M059J (cell line): ENCODE measurements at places on chromosomes 1 and 21. TPM values are rescaled to one million over a fixed set of nuclear protein-coding genes. Genes with fewer than 3 reads are reported as not detected.
A peak's percentile ranks its signal among the peaks of the same experiment; 100 is the strongest.

DNA sequence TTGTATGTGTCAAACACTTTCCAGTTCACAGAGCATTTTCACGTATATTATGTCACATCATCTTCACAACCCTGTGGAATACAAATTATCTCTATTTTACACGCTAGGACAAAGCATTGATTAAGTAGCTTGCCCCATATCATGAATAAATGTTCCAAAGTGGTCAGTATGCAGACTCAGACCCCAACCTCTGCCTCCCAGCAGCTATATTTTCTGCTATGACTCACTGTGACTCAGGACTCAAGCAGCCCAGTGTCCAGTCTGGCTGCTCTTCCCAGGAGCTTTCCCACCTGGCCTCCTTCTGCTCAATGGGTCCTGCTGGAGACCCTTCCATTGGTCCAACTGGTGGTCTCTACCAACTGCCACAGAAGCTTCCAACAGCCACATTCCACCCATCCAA lies 56.0 kb upstream of the RAP1A start:
- DNase-seq = peak; percentile 84

DNA sequence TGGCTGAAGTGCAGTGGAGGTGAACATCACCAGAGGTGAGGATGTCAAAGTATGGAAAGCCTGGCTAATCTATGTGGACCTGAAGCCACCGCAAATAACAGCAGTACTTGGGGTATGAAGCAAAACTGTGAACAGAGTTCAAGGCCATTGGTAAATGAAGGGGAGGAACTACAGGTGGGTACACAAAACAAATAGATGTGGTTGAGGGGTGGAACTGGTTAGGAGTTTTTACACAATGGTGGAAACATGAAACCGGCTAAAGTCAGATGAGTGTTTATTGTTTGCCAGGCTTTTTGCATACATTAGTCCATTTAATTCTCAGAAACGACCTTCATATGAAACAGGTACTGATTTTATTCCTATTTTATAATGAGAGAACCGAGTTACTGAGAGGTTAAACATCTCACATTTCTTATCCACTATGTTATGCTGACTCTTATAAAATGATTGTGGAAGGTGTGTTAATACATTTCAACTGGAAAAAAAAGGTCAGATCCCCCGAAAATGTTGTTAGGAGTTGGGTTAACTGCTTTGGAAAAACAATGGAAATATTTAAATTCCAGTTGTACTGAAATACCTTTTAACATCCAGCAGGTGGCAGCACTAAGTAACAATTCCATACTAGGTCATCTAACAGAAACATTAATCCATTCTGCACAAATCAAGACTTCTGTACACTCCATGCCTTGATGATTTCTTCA lies 44.3 kb upstream of the GTF2B start:
- DNase-seq = peak; percentile 54

- no peak for DNase-seq
These were observed 95.5 kb upstream of the TMPRSS2 start for GRCh38 chr21:41603476-41603875.

The RFX5 gene
- total RNA-seq = 57.6 and 67.2 TPM in 2 replicates

The RGS2 gene
- 17.9 and 27.8 TPM in 2 replicates for total RNA-seq

DNA sequence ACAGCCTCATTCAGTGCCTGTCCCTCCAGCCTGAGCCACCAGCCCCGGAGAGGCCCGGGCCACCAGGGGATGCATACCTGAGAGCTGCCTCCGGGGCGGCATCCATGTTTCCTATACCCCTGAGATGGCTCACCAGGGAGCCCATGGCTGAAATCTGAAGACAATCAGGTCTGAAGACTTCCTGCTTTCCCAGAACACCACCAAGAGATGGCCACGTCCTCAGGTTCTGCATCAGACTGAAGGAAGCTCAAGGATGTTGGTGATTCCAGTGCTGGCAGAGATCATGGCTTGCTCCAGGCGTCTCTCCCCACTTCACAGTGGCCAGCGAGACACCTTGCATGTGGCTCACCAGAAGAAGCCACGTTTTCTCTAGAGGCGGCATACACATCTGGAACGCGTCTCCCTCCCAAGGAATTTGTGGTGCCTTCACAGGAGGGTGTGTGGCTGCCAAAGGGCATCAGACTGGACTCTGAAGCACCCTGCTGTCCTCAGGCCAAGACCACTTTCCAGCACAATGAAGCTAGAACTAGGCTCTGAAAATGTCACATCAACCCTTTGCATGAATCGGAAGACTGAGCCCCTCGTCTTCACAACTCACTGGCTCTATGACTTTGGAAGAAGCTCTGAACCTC lies 170.7 kb upstream of the IRF2BP2 start:
- DNase-seq = no peak

The OR2L3 gene
- not detected in 2 replicates for total RNA-seq

GRCh38 chr21:38561613-38562581 lies 63.6 kb upstream of the ERG start:
- DNase-seq = no peak

The SMPDL3B gene
- 0.10 and 1.1 TPM in 2 replicates for total RNA-seq
